ENCODE measurements at places on chromosomes 3 and 15.

DNA sequence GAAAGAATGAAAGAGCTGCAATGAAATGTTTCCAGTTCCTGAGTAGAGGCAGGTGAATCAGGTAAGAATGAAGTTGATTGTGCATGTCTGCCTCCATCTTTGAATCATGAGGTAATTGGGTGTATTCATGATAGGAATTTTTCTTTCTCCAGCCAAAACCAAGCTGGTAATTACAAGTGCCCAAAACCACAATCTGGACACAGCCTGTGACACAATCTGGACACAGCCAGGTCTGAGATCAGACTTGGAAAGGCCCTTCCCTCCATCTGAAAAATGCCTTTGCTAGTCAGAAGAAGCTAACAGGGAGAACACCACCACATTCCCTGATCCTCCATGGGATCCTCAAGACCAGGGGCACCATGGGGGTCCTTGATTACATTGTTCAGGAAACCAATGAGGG, 338.5 kb upstream of the THBS1 start:
- peak; percentile 90 for DNase-seq

GRCh38 chr15:87940768-87941167, 315.8 kb downstream of the NTRK3 start:
- DNase-seq: no peak

- DNase-seq: no peak
Measured at GRCh38 chr3:61460636-61461035, 100.7 kb upstream of the PTPRG start.

DNA sequence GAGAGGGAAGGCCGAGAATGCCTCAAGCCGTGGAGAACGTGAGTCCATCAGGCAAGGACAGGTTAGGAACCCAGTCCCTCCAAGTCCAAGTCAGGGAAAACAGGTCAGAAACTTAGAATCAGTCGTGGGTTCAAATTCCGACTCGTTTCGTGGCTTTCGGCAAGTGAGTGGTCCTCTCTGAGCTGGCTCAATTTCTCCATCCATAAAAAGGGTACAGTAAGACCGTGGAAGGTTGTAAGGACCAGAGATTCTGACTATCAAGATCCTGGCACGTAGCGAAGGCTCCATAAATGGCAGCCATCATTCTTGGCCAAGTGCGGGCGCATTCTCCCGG, 604 bp upstream of the MED12L start:
- DNase-seq: no peak

DNA sequence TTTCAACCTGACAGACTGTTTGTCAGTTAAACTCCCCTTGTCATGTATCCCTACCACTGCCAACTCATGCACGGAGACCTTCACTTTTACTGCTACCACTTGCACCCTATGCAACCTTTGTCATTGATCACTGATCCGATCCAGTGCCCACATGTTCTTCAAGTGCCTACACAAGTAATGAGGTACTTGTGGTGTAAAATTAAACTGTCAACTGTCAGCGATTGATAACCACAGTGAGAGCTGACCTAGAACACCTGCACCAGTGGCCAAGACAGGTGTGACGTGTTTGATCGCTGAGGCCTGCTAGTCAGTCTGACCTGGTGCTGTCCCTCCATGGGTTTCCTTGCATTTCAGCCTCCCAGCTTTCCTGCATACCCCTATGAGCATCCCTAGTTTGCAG, 55.6 kb downstream of the MECOM start:
- DNase-seq: no peak

GRCh38 chr15:48796930-48797329, 13.9 kb downstream of the CEP152 start:
- DNase-seq: no peak

DNA sequence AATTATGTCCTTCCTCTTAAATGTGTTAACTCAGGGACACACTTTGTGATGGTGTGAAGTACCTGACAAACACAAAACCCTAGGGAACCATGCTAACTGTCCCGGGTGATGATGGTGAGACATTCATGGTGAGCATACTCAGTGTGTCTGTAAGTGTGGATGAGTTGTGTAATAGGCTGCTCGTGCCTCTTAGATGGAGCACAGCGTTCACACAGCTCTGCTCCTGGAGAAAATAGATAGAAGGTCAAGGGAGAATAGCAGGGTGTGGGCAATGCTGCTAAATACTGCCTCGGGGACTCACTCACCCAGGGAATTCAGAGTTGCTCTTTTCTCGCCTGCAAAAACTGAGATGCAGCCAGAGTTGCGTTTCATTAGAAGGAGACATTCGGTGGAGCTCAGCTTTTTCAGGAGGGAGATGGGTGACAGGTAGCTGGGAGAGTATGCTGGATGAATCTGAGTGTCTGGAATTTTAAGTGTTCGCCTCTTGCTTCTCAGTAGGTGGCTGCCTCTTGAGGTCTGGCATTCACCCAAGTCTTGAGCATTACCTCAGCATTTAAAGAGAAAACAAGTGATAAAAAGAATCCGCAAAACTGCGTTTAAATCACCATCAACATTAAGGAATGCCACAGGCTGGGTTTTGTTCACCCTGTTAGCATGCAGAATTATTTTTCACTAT, 813.2 kb downstream of the AGBL1 start:
- no peak for DNase-seq

GRCh38 chr3:168469436-168469835, 373.7 kb upstream of the GOLIM4 start:
- DNase-seq: no peak

DNA sequence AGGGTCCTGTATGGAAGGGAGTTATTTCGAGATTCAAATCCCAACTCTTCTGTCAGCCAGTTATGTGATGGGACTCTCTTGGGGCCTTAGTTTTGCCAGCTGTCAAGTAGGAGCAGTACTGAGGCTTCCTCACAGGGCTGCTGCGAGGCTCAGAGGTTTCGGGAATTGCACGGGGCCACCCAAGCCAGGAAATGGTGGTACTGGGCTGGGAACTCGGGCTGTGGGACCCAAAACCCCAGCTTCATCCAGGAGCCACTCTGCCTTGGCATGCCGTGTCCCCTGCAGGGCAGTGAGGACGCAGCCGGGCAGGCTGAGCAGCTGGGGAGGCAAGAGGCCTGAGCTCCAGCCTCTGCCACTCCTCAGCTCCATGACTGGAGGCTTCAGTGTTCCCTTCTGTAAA, 118.6 kb downstream of the ETFA start:
- no peak for DNase-seq

DNA sequence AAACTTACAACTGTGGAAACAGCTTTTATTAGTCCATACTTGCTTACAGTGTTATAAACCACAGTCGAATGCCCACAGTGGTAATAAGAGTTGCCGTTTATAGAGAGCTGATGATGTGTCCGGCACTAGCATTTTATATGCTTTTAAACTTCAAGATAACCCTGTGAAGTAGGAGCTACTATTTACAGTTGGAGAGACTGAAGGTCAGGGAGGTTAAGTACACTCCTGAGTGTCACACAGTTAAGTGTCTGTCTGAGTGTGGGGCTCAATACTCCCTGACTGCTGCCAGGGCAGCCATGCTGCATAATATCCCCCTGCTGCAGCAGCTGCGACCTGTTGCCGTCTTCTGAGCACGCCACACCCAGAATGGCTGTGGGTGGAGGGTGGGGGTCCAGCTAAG, 89.9 kb upstream of the TNFAIP8L3 start:
- DNase-seq: no peak

DNA sequence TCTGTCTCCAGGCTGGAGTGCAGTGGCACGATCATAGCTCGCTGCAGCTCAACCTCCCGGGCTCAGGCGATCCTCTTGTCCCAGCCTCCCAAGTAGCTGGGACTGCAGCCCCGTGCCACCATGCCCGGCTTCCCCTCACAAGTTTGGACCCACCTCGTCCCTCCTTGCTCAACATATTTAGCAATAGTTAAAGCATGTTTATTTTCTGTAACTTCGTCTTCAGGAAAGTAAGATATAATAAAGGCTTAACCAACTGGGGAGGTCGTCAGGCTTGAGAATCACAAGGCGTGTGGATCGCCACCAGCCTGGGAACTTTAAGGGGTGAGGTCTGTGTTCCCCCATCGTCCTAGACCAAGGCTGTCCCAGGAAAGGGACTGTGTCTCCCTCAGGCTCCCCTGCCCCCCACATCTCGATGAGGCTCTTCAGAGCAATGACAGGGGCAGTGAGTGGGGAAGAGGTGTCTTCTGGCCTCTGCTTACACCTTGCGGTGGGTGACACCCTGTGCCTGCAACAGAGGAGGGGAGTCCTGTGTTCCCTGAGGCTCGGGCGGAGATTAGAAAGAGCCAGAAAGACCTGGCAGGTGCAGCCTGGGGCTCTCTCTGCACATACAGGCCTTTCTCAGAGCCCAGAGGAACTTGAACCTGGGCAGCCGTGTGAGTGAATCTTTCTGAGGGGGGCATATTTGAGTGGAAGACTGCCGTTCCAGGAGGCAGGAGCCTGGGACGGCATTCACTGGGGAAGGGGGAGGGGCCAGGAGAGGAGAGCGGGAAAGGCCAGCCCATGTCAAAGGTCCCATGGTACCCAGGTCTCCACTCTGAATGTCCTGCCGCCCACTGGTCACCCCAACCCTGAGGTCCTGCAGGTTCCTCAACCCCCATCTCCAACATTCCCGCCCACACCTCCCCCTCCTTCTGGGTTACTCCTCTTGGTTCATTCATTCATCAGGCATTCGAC, 152.3 kb downstream of the SMAD6 start:
- no peak for DNase-seq

GRCh38 chr15:28956491-28956890, 70.7 kb downstream of the APBA2 start:
- DNase-seq: no peak

GRCh38 chr3:128395500-128396162, 71.1 kb downstream of the DNAJB8 start:
- no peak for DNase-seq

- no peak for DNase-seq
Measured at GRCh38 chr3:158710601-158711000, 21.7 kb downstream of the RARRES1 start.
